ENCODE measurements at places on chromosomes 5 and 9.

DNA sequence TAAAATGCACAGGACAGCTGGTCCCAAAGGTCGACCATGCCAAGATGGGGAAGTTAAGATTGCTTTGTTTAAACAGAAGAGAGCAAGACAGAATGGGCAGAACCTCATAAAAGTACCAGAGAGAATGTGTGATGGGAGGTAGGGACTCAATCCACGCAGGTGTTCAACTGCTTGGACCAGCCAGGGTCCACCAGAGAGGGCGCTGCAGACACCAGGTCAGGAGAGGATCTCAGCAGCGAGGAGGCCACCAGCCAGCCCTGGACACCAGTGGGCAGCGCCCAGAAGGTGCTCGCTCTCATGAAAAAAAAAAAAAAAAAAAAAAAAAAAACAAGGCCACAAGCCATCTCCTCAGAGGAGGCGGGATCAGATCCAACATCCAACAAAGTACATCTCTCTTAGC, 81.8 kb downstream of the SHC3 start:
- no peak for DNase-seq

GRCh38 chr5:2757563-2758351, 6.3 kb upstream of the IRX2 start:
- DNase-seq = no peak

GRCh38 chr9:96515621-96516470, 65.9 kb downstream of the HABP4 start:
- DNase-seq = no peak

GRCh38 chr5:41875121-41875520, 4.9 kb upstream of the OXCT1 start:
- DNase-seq = no peak

GRCh38 chr9:101487443-101487840, 46.2 kb upstream of the RNF20 start:
- DNase-seq = no peak

DNA sequence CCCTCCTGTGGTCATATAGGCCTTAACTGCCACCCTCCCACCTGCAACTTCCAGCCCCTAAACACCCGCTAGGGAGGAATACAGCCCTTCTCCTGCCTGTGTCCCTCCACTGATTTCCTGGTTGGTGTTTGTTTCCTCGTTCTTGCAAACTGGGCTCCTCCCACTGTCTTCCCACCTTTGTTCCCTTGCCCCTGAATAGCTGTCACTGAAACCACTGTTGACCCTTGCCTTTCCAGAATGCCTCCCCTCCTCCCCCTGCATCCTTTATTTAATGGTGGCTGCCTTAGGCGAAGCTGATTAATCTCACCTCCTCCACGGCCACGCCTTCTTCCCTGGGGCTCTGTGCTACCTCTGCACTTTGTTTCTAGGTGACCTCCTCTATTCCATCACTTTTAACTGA, 626.7 kb downstream of the BNC2 start:
- no peak for DNase-seq

DNA sequence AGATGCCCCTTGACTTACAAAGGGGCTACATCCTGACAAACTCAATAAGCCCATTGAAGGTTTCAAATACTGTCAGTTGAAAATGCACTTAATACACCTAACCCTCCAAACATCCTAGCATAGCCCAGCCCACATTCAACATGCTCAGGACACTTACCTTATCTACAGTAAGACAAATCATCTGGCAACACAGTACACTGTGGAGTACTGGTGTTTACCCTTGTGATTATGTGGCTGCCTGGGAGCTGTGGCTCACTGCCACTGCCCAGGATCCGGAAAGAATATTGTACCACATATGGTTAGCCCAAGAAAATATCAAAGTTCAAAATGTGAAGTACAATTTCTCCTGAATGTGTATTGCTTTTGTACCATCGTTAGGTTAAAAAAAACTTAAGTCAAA, 562.2 kb downstream of the HTR1A start:
- DNase-seq = no peak

DNA sequence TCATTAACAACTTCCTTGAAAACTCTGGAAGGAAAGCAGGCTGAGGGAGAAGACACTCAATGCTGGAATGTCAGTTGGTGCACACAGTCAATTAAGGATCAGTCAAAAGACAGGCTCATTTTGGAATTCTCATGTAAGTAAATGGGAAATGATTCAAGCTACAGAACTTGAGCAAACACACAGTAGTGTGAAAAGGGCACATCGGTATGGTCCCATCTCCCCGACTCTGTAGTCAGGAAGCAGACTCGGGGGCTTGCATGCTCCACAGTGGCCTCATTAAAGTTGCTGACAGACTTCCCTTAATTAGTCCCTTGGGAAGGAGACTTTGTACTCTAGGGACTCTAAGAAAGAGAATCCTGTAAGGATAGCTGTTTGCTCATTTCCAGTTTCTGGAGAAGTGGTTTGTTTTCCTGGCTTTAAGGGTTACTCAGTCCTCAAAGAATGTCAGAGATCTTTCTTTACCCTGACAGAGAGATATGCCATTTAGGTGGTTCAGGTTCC, 339.2 kb downstream of the ADAMTS6 start:
- no peak for DNase-seq

DNA sequence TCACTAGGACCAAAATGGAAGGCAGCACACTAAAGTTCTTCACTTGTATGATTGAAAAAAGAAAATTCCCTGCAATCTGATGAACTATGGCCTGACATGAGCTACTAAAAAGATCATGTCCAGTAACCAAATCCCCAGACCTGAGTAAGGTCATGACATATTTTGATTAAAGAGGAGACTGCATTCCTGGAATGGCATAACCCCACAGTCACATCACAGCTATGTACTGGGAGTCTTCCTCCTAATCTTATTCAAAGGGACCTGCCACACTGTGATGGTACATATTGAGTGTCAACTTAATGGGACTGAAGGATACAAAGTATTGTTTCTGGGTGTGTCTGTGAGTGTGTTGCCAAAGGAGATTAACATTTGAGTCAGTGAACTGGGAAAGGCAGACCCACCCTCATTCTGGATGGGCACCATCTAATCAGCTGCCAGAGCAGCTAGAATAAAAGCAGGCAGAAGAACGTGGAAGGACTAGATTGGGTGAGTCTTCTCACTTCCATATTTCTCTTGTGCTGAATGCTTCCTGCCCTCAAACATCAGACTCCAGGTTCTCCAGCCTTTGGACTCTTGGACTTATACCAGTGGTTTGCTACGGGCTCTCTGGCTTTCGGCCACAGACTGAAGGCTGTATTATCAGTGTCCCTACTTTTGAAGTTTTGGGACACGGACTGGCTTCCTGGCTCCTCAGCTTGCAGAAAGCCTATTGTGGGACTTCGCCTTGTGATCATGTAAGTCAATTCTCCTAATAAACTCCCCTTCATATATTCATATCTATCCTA, 345.0 kb downstream of the TMEM38B start:
- DNase-seq = no peak

DNA sequence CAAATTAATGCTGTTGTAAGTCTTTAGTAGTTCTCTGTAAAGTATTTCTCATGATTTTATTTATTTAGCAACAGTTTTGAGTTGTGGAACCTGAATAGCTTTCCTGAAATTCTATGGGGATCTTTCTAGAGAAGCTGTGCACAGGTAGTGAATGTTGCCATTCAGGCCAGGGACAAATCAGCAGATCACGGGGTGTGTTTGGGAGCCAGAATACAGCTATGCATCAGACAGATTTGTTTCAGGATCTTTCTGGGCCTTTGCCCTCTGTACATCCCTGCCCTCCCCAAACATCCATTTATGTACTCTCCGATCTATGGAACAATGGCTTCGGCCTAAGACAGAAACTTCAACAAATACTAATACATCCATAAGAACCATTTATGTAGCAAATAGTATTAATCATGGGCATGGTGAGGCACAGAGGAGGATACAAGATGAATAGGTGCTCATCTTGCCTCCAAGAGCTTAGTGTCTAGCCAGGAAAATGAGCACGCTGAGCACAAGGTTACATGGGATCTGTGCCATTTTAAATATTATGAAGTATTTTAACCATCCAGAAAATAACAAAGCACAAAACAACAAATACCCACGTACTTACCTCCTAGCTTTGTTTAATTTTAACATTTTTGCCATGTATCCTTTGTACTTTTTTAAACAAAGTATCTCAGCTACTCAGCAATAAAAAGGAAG, 13.1 kb downstream of the ARHGEF37 start:
- no peak for DNase-seq

DNA sequence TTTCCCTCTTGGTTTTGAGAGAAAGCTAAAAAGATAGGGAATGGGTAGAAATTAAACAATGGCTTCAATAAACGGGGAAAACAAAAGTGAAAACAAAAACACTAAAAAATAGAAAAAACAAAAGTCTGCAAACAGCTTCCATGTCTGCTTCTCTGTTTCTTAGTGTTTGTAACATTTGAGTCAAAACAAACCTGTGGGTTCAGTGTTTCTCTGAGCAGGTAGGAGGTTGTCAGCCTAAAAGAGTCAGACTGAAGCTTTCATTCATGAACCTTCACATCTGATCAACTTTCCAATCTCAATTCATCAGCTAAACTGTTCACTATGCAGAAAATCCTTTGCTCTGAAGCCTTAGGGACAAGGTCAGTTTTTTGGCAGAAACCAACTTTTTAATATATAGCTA, 102.5 kb upstream of the ADAMTS16 start:
- DNase-seq = no peak

GRCh38 chr5:97124335-97124734, 18.1 kb downstream of the LIX1 start:
- no peak for DNase-seq

DNA sequence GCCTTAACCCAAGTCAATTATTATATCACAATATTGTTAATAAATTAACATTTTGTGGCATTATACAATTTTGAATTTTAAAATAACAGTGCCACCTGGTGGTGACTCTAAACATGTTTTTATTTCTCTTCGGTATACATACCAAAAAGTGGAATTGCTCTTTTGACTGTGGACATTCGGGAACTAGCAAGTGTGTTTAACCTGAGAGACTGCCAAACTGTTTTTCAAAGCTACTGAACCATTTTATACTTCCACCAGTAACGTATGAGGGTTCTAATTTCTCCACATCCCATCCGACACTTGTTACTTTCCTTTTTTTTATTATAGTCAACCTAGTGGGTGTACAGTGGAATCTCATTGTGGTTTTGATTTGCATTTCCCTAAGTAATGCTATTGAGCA, 18.3 kb upstream of the HSDL2 start:
- DNase-seq = no peak

DNA sequence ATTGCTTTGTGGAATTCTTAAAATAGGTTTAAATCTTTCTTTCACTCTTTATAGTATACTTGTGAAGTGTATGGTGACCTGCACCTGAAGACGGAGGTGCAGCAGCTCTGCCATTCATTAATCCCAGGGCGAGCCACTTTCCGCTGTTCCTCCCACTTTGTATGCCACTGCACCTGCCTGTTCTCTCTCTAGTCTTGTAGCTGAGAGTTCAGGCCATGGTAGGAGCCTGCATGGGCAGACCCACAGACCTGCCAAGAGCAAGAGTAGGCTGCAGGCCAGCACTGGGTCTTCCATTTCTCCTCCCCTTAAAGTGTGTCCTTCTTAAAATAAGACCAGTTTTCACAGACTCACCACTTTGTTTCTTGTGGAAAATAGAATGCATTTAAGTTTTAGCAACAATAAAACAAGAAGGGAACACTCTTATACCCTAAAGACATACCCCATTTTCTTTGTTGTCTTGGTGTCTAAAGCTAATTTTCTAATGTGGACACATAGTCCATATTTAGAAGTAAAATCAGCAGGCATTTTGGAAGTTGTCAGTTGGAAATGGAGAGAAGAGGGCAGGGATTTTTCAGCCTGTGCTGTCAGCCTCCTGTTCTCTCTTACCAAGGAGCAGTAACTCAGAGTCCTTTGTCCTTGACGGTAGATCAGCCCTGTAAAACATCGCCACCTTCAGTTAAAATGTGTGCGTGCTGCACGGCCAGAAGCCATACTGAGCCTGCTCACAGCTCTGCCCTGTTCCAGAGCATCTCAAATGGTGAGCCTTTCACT, 103.2 kb downstream of the SNCAIP start:
- no peak for DNase-seq

GRCh38 chr9:117917873-117918272, 213.7 kb downstream of the TLR4 start:
- DNase-seq = no peak

- no peak for DNase-seq
These were observed 26.7 kb upstream of the ZNF300 start for GRCh38 chr5:150931368-150931965.

GRCh38 chr5:140114341-140115185, 654 bp downstream of the PURA start:
- no peak for DNase-seq

- no peak for DNase-seq
These were observed 83.1 kb upstream of the LMNB1 start for GRCh38 chr5:126693806-126694205.

DNA sequence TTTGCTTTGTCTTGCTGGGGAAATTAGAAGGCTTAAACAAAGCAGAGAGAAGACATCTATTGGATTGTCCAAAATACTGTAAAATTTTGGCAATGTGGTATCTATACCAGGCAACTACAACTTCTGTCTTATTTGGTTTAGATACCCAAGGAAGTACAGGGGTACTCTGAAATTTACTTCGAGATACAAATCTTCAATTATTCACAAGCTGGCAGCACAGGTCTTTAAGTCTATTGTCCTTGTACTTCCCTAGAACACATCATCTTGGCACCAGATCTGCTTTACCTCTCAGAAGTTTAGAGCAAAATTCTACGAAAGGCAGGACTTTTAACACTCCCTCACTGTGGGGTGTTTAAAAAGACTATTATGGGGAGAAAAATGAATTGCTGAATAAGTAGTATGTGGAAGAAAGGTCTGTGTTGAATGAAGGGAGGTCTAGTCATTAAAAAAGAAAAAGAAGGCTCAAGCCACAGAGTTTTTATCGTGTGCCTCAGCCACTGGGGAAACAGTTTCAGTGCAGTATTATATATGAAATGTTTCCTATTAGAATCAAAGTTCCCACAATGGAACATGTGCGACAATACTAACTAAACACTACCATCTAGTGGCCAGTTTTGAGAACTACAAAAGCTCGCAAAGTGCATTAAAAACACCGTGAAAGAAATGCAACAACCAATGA, 93.7 kb downstream of the PDE4D start:
- no peak for DNase-seq

- no peak for DNase-seq
These were observed 394.2 kb upstream of the PAPPA start for GRCh38 chr9:115759426-115759825.

GRCh38 chr9:33794560-33794959, 801 bp upstream of the PRSS3 start:
- DNase-seq = no peak
